ENCODE measurements at places on chromosomes 3 and 15. TPM values are rescaled to one million over a fixed set of nuclear protein-coding genes. Genes with fewer than 3 reads are reported as not detected.

Gene SEMA3F
- 6.5 TPM for total RNA-seq

Gene SLC15A2
- not detected for total RNA-seq

Gene PEX5L
- total RNA-seq: 0.39 TPM

Gene MST1R
- 0.37 TPM for total RNA-seq

Gene SLC28A1
- not detected for total RNA-seq

Gene ABTB1
- total RNA-seq: 8.2 TPM

Gene RUVBL1
- 103 TPM for total RNA-seq

Gene ATP13A5
- not detected for total RNA-seq

Gene CP
- total RNA-seq: 0.73 TPM

Gene RASGRP1
- not detected for total RNA-seq

Gene KBTBD8
- total RNA-seq: 0.73 TPM

Gene CORO2B
- 27.6 TPM for total RNA-seq

Gene EHHADH
- 3.1 TPM for total RNA-seq

Gene EPHB3
- total RNA-seq: 1.4 TPM

Gene SCAMP2
- 19.5 TPM for total RNA-seq

Gene HTR3D
- total RNA-seq: not detected

Gene TP53BP1
- total RNA-seq: 61.0 TPM

Gene CADM2
- not detected for total RNA-seq

Gene ACAN
- not detected for total RNA-seq

Gene TMC3
- not detected for total RNA-seq

Gene ARPIN
- total RNA-seq: 12.7 TPM

Gene FBXO40
- not detected for total RNA-seq

Gene NIPA2
- total RNA-seq: 58.3 TPM

Gene SV2B
- total RNA-seq: not detected

Gene LCTL
- not detected for total RNA-seq

Gene TMEM40
- total RNA-seq: not detected

Gene CFAP20DC
- total RNA-seq: 6.5 TPM

Gene TMEM158
- total RNA-seq: 26.8 TPM

Gene CHST14
- total RNA-seq: 9.6 TPM

Gene SPATA12
- not detected for total RNA-seq

All from subcutaneous preadipocyte (primary cell).